ENCODE measurements at places on chromosomes 1 and 21.
A peak's percentile ranks its signal among the peaks of the same experiment; 100 is the strongest.

DNA sequence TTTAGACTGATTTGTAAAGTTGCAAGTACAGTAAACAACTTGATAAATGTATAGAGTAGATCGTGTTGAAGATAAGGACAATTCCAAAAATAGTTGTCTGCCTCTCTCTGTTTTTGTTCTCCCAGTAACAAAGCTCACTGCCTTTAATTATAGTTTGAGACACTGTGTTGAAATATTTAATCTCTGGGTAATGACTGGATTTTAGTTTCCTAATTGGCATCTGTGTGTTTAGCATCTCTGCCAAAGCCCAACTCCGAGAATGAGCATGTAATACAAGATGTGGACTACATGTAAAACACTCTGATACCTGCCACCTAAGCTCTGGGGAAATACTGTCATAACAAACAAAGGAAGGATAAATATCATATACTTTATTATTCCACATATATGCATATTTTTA lies 27.7 kb upstream of the SDE2 start:
- DNase-seq: no peak

- peak; percentile 43 for DNase-seq
Observed at GRCh38 chr1:203796236-203796605, 798 bp downstream of the ZBED6 start.

DNA sequence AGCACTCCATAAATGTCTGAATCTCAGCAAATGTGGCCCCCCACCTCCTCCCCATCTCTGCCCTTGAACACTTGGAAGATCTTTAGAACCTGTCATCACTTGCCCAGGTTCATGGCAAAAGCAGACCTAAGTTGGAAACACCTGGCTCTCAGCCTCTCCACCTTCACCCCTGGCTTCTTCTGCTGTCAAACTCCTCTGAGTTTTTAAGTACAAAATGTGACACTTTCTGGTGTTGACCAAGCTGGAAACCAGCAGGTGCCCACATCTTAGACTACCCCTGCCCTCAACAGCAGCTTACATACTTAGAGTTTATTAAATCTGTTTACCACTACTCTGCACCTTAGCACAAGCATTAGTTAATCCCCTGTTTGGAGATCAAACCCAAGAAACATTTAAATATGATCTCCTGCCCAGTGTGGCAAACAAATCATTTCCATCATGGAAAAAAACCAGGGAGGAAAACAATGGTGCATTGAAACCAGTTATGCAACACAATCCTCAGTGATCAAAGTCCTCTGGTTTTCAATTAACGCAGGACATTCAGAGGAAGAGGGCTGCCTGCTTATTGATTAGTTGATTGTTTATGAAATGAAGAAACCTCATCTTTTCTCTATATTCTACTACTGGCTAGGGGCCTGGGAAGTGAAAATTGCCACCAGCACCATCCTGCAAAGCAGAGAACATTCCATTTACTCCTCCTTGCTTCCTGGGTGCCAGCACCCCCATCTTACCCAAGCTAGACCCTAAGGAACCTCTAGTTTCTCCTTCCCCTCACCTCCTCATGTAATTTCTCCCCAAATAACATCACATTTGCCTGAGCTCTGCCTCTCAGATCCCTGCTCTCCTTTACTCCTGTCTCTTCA lies 139.4 kb upstream of the RAB4A start:
- DNase-seq: no peak

GRCh38 chr1:34331020-34331926 lies 154.6 kb downstream of the C1orf94 start:
- DNase-seq: no peak

DNA sequence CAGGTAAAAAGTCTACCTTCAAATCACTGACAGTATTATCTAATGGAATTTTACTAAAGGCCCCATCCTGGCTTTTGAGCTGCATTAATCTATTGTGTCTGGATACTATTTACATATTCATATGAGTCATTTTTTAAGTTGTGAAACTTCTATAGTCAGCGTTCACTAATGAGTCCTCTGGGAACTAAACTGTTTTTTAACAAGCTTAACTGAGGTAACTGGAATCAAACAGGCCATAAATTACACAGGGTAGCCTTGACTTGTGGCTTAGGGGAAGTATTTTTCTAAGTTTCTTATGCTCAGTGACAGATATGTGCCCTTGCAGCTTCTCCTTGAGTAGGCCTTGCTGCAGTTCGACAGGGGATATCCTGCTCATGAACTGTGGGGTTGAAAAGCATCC lies 68.8 kb downstream of the JMJD4 start:
- no peak for DNase-seq

GRCh38 chr1:111448482-111448917 lies 556 bp downstream of the WDR77 start:
- peak; percentile 33 for DNase-seq

- DNase-seq: no peak
Observed at GRCh38 chr1:217989510-217989909, 295.6 kb upstream of the RRP15 start.

- DNase-seq: no peak
Observed at GRCh38 chr1:25049190-25049589, 119.1 kb upstream of the RUNX3 start.
